Prostate gland (tissue), 2 donors: ENCODE measurements at places on chromosomes 2 and 18. TPM values are rescaled to one million over a fixed set of nuclear protein-coding genes. Genes with fewer than 3 reads are reported as not detected.

GRCh38 chr2:173706936-173707335, 258.2 kb downstream of the SP3 start:
- DNase-seq: no peak

DNA sequence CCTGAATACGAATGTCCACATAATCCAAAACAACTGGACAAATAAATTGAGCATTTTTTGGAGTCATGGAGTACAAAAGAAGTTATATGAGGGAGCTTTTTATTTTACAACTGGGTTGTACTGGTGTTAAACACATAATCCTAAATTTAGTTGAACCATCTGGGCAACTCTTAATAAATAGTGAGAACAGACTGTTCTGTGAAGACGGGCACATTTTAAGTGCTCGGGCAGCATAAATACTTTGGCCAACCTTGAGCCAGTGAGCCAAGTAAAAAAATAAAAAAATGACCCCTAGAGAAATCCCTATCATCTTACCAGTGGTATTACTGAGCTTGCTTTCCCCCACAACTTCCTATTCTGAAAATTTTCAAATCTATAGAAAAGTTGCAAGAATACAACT, 50.9 kb upstream of the PSME4 start:
- no peak for DNase-seq

The CNDP1 gene
- total RNA-seq: not detected

GRCh38 chr2:137252934-137253333, 487.6 kb downstream of the THSD7B start:
- DNase-seq: no peak

DNA sequence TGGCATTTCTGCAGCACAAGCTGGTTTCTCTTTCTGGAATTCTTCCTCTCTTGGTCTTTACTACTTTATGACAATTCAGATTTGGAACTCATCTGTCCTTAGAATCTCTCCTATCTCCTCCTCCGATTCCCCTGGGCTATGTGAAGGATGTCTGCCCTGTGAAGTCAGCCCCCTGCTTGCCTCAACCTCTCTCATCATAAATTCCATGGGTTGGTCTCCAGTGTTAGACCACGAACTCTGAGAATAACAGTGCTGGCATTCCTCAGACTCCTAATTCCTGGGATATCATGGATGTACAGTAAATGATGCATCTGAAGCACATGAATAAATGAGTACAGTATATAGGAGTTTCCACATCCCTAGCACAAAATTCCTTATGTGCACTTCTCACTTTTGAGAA, 21.0 kb upstream of the CYRIA start:
- no peak for DNase-seq

The REG3G gene
- total RNA-seq: not detected

DNA sequence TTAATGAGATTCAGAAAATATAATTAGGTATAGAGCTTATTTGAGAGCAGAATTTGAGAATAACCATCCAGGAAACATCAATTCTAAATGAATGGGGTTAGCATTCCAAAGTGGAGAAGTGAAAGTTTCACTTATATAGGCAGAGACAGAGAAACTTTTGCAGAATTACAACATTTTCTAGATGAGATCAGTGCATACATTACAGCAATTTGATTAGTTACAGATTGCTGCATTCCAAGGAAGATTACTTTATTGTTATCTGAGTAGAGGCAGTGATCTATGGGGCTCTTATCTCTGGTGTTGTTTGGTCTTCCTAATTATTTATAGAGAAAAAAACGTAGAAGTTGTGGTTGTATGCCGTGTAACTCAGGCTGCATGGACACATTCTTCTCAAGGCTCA, 373.8 kb upstream of the SYT4 start:
- no peak for DNase-seq

The TOGARAM2 gene
- 0.62 TPM for total RNA-seq

The LAMA1 gene
- total RNA-seq: 59.6 TPM

GRCh38 chr2:62554440-62554839, 48.4 kb upstream of the TMEM17 start:
- no peak for DNase-seq

The SLC9A2 gene
- 22.4 TPM for total RNA-seq

DNA sequence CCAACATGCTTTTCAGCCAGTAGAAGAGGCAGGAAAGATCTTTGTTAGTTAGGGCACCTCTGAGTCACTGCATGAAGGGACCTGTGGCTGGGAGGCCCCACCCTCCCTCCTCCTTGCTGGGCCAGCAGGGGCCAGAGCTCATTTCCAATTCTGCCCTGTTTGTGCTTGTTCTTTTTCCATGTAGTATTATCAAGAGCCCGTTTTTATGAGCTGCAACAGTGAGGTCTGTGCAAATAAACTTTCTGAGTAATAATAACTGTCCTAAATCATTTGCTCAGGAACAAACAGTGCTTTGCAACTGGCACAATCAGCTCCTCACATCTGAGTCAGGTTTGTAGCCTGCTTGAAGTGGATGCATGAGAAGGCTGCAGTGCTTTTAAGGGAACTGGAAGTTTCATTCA, 128.0 kb downstream of the ARL4C start:
- DNase-seq: peak; percentile 93
